ENCODE measurements at places on chromosomes 4 and X.

DNA sequence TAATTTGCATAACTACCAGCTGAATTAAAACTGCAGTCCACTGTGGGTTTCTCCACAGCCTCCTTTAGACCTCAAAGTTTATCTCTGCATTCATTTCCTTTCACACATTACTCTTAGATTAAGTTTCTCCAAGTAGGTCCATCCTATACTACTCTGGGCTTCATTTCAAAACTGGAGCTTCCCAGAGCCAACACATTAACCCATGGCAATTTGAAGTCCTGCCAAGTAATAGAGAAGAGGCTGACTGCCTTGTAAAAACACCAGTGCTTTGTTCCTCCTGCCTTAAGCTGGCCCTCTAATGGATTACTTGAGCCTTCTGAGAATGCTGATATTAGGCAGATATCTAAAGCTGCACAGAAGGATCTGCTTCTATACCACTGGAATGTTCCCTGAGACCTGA, 997.2 kb upstream of the SLIT2 start:
- no peak for DNase-seq

GRCh38 chr4:25816591-25817058, 46.2 kb downstream of the SEL1L3 start:
- no peak for DNase-seq

- no peak for DNase-seq
Measured at GRCh38 chr4:123073650-123074049, 151.3 kb upstream of the NUDT6 start.

DNA sequence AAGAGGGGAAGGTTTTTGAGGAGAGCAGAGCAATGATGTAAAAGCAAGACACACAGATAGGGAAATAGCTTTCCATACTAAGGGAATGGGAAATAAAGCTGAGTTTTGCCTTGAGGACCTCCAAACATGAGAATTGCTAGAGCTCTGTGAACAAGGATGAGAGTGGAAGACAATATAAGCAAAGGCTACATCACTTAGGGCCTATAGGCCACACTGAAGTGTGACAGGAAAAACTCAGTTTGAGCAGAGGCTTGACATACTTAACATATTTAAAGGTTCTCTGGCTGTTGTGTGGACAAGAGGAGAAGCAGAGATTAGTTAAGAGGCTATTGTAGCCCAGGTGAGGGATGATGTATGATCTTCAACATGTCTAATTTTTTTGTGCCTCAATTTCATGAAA, 5.3 kb upstream of the SRP72 start:
- no peak for DNase-seq

- no peak for DNase-seq
Measured at GRCh38 chr4:17664755-17665154, 50.3 kb downstream of the MED28 start.

- no peak for DNase-seq
Measured at GRCh38 chrX:23661671-23662070, 5.6 kb upstream of the PRDX4 start.

- DNase-seq: no peak
Measured at GRCh38 chrX:1389181-1389992, 2.5 kb downstream of the SLC25A6 start.

DNA sequence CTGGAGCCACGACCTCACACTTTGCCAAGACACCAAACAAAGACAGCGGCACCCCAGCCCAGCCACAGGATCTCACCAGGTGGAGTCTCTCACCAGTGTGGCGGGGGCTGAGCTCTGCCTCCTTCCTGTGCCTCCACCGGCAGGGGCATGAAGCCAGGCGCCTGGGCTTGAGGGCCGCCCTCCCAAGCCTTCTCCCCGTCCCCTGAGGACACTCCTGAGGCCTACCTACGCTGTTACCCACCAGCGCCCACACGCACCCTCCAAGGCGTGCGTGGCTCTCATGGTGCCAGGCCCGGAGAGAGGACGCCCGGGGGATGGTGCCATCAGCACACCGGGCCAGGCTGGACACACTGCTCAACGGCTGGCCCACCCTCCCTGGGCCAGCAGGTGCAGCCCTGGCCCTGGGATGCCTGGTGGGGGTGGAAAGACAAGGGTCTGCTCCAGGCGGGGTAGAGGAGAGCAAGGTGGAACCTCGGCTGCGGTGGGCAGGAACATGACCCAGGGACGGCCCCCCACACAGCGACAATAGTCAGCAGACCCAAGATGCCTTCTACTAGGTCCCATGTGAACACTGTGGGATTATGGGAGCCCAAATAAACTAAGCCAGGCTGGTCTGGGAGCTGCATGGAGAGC, 22.1 kb downstream of the NELFA start:
- DNase-seq: no peak

DNA sequence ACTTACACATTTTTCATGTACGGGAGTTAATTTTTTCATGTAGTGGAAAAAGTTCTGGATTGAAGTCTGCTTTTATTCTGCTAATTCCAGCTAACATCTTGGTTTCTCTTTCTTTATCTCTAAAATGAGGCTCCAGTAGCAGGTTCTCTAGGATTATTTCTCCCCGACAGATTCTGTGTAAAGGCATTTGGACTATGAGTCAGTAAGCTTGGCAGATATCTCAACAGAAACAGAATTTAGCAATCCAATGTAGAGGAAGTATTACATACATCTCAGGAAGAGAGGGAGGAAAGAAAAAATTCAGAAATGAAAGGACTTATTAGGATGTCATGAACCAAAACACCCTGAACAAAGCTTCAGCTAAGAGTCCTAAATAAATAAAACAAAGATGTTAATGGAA, 1682.3 kb upstream of the TENM3 start:
- no peak for DNase-seq

DNA sequence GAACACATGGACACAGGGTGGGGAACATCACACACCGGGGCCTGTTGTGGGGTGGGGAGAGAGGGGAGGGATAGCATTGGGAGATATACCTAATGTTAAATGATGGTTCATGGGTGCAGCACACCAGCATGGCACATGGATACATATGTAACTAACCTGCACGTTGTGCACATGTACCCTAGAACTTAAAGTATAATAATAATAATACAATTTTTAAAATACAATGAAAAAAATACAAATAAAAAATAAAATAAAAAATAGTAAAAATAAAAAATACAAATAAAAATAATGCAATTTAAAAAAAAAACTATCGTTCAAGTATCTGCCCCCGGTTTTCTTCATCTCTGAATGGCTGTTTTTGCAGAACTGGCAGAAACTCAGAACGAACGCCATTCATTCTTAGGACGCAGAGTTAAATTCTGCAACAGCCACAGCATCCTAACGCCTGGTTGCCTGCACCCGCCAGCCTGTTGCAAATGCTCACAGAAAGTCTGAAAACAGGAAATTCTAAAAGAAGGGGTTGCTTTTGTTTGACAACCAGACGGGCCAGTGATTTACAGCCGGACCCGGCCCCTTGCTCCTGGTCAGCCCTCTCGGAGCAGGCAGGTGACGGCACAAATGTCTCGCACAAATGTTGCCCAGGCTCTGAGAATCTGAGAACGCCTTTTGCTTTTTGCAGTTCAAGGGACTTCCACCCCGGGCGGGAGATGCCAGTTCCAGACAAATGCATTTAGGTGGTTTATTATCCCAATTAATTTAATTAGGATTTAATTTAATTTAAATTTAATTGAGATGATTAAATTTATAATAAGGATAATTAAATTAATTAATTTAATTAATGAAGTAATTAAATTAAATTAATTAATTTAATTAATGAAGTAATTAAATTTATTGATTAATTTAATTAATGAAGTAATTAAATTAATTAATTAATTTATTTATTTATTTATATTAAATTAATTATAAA, 47.8 kb downstream of the CRLF2 start:
- peak; percentile 35 for DNase-seq

DNA sequence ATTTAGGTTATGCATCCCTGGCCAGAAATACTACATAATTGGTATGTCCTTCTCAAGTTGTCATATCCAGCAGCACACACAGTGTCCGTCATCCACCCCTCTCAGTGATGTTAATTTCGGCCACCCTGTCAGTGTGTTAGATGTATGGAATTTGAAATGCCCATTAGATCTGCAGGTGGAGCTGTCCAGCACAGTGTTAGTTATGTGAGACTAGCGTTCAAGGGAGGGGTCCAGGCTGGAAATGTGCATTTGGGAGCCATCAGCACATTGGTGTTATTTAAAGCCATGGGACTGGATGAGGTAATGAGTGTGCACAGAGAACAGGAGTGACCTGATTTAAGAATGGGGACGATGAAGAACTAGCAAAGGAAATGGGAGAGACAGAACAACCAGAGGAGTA, 22.4 kb downstream of the ANAPC4 start:
- DNase-seq: no peak

GRCh38 chr4:89469930-89470375, 162.4 kb upstream of the GPRIN3 start:
- peak; percentile 29 for DNase-seq

GRCh38 chr4:39134683-39135306, 47.5 kb upstream of the WDR19 start:
- DNase-seq: no peak

DNA sequence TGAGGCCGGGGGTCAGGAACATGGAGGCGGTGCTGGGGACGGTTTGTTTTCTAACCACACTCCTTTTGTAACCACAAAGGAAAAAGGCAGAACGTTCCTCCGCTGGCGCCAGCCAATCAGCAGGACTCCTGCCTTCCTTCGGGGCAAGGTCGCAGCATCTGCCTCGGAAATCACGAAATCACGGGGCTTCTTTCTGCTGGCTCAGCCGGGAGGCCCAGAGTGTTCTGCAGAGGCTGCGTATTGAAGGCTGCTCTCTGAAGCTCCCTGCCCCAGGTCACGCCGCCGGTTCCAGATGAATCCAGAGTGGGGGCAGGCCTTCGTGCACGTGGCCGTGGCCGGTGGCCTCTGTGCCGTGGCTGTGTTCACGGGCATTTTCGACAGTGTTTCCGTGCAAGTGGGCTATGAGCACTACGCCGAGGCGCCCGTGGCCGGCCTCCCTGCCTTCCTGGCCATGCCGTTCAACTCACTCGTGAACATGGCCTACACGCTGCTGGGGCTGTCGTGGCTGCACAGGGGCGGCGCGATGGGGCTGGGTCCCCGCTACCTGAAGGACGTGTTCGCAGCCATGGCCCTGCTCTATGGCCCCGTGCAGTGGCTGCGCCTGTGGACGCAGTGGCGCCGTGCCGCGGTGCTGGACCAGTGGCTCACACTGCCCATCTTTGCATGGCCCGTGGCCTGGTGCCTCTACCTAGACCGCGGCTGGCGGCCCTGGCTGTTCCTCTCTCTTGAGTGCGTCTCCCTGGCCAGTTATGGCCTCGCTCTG, 9.4 kb downstream of the TMEM187 start:
- DNase-seq: no peak

DNA sequence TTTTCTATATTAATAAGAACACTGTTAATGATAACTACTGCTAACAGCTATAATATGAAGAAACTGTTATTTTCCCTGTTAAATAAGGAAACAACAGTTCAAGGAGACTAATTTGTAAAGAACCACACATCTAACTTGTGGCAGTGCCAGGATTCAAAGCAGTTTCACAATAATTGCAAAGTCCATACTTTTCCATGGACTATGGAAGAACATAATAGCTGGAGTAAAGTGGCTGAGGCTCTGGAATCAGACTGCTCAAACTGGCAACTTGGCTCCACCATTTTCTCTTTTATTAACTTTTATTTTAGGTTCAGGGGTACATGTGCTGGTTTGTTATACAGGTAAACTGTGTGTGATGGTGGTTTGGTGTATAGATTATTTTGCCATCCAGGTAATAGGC, 393.7 kb upstream of the CPEB2 start:
- DNase-seq: no peak

GRCh38 chr4:18844726-18845125, 823.2 kb upstream of the LCORL start:
- DNase-seq: no peak

GRCh38 chr4:28879178-28879577, 1841.0 kb upstream of the PCDH7 start:
- no peak for DNase-seq

- DNase-seq: peak; percentile 1
Measured at GRCh38 chrX:102129473-102129872, 4.0 kb downstream of the TCEAL2 start.

GRCh38 chr4:174408841-174409552, 113.3 kb downstream of the HPGD start:
- peak; percentile 14 for DNase-seq

DNA sequence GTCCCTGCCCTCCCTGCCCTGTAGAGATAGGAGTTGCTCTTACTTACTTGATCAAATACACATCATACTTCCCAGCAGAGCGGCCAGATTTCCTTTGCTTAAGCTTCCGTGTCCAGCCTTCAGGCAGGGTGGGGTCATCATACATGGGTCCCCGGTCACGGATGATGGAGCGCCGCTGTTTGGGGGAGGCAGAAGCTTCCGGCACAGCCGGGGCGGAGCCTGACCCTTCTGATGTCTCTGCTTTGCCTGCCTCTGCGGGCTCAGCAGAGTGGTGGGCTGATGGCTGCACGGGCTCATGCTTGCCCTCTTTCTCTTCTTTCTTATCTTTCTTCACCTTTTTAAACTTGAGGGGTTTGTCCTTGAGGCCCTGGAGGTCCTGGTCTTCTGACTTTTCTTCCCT, 12.5 kb upstream of the IRAK1 start:
- no peak for DNase-seq

- DNase-seq: no peak
Measured at GRCh38 chr4:76267811-76268210, 16.3 kb downstream of the FAM47E start.

DNA sequence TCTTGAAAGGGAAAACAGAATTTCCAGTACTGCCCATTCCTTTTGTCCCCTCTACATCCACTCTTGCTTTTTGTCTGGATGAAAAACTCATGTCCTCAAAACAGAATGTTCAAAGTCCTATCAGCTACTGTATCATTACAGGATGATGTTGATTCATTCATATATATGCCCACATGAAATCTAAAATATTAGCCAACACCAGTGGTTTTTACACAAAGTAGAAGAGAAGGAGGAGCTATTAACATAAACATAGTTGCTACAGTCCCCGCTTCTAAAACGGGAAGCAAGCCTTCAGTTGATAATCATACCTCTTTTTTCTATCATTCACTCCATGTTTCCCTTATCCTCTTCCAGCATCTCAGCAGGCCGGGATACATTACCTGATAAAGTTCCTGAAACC, 7.7 kb upstream of the THOC2 start:
- no peak for DNase-seq

DNA sequence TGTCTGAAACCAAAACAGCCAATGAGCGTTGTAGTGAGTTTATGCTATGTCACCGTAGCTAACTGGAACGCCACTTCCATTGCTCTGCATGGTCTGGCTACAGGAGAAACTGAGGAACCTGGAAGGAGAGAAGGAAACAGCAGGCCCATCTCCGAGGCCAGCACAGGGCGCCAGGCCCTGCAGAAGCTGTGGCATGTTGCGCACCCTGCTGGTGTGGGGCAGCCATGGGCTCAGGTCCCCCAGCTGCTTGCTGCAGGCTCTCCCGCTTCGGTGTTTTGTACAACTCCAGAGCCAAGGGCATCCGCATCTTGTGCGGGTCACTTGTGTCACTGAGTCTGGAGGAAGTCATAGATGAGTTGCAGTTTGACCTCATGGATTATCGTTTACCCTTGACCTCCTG, 89.2 kb downstream of the AFAP1 start:
- no peak for DNase-seq

- peak; percentile 68 for DNase-seq
Measured at GRCh38 chr4:168540086-168540485, 43.2 kb downstream of the PALLD start.

Data from trophoblast cell (in vitro differentiated cells and primary cell).